ENCODE measurements at places on chromosomes 11 and 22.

GRCh38 chr11:113951537-113951936, 23.4 kb upstream of the HTR3A start:
- DNase-seq: no peak

- no peak for DNase-seq
Observed at GRCh38 chr11:62295504-62295903, 3.4 kb downstream of the SCGB1D4 start.

DNA sequence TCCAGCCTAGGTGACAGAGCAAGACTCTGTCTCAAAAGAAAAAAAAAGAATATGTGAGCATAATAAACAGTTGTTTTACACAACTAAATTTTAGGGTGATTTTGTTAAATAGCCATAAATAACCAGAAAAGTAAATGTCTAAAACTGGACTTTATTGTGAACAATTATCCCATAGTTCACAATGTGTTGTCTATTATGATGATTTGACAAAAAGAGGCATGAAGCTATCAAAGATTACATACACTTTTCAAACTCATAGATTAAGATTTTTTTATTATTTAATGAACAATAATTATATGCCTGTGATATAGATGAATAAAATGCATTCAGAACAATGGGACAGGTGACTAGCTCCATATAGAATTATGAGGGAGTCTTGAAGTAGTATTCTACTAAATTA, 27.0 kb upstream of the MTMR2 start:
- DNase-seq: no peak

DNA sequence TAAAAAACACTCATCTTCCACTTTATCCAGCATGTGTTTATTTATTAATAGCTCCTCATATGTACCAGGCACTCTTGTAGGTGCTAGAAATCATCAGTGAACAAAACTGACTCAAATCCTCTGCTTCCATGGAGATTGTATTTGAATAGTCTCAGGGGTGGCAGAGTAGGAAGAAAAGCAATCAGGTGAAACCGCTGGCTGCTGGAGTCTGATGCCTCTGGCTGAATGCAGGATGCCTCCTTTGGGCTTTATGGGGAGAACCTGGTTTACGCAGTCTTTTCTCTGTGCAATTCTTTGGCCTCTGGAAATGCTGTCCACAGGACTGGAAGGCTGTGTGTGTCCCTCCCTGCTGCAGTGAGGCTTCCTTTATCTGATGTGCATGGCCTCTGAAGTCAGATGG, 12.8 kb upstream of the OSBP2 start:
- no peak for DNase-seq

GRCh38 chr22:44764974-44765373, 12.6 kb downstream of the ARHGAP8 start:
- DNase-seq: no peak

Data from pons (tissue), 1 donor.